ENCODE measurements at places on chromosomes 3 and 15.

DNA sequence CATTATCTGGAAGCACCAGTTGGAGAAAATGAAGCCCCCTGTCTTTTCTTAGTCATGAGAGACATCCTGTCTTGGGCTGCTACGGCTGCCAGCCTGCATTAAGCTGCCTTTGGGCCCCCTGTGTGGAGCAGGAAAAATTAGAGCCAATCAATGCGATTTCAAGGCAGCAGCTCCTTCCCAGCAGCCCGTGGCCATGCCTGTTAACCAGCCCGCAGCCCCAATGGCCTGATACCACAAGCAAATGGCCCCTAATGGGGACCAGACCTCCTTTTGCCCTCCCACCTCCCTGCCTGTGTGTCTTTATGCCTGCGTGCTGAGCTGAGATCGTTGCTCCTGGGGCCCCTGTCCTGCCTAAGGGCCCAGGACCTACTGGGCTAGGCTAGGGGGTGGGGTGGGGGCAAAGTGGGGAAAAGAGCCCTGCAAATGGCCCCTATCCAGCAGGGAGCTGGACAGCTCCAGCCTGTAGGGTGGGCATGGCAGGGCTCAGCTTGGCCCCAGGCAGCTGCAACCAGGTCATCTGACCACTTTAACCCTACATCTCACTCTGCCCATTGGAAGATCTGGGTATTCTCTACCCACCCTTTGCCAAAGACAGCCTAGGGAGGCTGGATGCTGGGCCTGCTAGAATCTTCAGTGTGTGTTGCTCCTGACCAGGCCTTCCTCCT is 53.8 kb upstream of the MRPS22 start:
- no peak for DNase-seq

DNA sequence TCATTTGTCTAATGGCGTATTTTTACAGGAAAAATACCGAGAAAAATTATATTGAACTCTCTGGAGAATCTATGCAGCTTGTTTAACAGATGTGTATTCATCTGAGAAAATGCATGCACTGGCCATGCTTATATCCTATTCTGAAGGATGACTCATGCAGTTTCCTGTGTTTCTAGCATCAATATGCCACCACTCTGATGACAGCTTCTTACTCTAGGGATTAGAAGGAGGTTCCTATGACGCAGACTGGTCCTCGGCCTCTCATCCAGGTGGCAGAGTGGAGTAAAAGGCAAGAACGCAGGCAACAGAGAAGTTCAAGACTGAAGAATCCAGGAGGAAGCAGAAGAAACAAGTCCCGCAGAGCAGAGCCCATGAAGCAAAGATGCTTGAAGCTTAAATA is 910.0 kb upstream of the ROBO1 start:
- DNase-seq = no peak

DNA sequence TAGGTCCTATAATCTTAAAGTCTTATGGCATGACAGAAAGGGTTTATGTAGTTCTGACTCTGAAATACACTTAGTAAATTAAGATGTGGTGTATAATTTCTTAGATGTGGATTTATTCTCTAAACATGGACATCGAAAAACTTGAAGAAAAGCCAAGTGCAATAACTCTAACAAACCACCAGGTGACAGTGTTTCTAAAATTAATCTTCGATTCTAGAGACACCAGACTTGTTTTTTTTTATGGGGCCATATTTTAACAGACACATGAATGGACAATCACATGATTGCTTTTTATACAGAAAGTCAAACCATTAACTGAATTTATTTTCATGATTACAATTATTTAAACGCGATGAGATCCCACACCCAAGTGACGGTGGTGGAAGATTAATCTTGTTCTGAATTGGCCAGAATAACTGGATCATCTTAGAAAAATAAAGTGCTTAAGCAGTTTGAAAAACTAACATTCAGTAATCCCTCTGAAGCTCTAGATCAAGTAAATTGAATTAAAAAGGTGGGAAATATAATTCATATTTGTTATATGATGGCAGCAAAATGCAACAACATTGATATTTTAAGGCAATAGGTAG is 305.1 kb downstream of the LSAMP start:
- DNase-seq = peak; percentile 5

- no peak for DNase-seq
These were observed 1076.8 kb downstream of the TUSC7 start for GRCh38 chr3:117786349-117786748.

- no peak for DNase-seq
These were observed 1679.4 kb downstream of the OTOL1 start for GRCh38 chr3:163175970-163176369.

DNA sequence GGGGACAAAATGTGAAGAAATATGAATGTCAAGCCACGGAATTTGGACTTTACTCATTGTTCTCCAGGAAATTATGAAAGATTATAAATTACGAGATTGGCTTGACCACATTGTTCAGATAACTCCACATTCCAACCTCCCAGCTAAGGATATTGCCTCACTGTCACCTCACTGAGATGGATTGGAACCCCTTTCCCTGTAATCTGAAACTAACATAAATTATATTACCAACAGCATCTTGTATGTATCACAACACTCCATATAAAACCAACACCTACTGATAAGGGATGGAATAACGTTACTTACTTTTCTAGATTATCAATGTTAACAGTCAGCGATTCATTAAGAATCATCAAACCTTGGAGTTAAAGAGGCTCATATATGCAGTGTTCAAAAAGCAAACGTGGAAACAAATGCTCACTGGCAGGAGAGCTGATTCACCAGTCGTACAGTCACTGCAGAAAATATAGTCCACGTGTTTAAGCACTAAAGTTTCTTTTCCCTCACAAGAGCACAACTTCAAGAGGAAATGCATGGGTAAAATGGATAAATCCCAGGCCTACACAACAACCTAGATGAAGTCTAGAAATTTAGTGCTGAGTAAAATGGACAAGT is 451.5 kb downstream of the FGF12 start:
- DNase-seq = no peak

Data from activated CD4-positive, alpha-beta T cell treated with anti-CD3 and anti-CD28 coated beads, Interleukin-2, Interleukin-6, amounts not matched to agents 100 ng/mL and 50 ng/mL, durations not matched to agents 16 hours and 8 hours (primary cell).